ENCODE measurements at places on chromosomes 5 and 9.

DNA sequence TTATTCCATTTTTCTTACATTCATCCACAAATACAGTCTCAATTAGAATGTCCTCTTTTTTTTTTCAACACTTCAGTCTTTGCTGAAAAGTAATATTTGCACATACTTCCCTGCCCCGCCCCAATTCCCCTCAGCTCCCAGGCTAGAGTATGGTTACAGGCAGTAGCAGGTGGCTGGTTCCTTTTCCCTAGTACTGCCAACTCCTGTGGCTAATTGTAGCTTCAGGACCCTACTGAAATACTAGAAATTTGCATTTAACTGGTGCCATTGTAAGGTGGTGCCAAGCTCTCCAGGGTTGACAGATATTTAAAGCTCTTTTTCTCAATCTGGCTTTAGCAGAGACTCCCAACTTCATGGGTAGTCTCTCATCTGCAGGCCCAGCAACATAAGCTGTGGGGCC is 80.3 kb downstream of the FAM81B start:
- DNase-seq: no peak

- no peak for DNase-seq
Measured at GRCh38 chr5:110048491-110048890, 358.8 kb downstream of the MAN2A1 start.

DNA sequence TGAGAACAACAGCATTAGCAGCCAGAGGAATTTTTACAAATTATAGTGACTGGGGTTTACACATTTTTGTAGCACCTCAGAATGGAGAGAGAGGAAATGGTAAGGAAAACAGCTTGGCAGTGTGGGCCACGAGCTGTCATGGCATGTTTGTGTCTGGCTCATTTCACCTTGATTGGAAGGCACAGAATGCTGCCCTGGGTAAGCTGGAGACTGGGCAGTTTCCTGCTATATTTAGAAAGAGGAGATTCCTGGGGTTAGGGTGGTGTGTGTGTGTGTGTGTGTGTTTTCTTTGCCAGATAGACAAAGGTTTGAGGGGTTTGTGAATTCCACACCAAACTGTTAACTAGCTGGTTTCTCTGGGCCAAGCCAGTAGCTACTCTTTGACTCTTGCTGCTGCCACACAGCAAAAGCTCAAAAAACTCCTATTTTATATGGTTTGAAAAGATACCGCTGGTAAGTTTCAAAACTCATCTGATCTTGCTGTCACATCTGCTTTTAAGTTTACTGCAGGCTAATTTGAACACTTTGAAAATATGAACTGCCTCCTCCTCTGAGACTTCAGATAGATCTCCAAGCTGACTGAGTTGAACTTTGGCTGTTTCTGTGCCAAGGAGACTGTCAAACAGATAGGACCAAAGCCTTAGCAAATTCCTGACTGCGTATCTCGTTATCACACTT is 9.1 kb downstream of the ARHGAP26 start:
- DNase-seq: no peak

DNA sequence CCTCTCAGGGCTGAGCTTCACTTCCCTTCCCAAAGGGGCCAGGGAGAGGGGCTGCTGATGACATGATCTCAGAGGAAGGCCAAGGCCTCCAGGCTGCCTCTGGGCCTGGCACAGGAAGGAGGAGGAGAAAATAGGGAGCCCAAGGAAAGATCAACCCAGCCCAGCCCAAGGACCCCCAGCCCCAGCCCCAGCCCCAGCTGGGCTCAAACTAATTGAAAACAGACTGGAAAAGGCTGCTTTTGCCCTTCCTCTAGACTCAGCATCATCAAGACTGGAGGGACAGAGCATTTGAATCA is 18.3 kb upstream of the KCNIP1 start:
- no peak for DNase-seq

DNA sequence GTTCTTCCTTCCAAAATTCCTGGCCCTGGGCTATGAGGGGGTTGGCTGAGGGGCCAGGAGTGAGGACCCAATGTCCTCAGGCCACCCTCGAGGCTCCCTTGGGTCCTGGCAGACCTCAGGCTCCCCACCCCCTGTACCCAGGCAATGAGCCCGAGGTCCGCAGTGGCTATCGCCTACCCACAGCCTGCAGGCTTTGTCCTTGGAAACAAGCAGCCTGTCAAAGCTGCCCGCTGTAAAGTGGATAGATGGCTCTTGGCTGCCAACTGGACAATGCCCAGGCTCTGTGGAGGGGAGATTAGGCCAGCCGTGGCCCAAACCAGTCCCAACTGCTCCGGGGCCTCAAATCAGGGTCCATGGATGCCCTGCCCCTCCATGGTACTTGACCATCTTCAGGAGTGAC is 2.2 kb upstream of the ADGRD2 start:
- no peak for DNase-seq

GRCh38 chr5:84634256-84634655 is 249.6 kb upstream of the EDIL3 start:
- DNase-seq: no peak

DNA sequence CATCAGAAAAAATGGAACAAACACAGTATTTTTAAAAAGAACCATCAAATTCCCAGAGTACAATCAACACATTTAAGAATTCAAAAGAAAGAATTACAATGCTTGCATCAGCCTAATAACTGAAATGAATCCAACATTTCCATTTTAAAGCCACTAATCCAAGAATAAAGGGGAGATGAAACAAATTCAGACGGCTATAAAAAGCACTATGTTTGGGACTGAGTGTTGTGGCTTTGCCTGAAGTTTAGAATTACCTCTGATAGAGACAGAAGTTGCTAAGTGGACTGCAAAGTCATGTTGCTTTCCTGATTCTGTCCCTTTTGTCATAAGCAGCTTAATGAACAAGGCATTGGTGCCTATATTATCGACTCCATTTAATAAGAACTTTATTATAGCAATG is 135.4 kb upstream of the RGMB start:
- no peak for DNase-seq

DNA sequence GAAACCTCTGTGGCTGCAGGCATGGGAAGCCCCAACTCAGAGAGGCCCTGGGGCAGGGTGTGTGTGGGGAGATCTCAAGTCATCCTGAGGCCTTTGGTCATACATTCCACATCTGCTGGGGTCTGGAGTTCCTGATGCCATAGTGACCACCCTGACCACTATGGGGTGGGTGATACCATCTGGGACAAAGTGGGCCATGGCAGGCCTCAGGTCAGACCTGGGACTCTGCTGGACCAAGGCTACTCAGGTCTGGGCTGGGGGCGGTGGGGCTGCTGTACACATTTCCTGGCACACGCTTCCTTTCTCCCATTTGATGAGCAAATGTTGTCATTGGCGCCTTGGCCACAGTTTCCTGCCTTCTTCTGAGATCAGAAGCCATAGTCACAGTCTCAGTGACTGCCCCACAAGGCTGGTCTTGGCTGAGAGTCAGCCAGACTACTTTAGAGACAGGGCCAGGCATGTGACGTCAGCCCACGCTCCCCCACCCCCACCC is 15.1 kb upstream of the ACSL6 start:
- no peak for DNase-seq

- no peak for DNase-seq
Measured at GRCh38 chr9:4486176-4486575, 4.1 kb upstream of the SLC1A1 start.

- DNase-seq: no peak
Measured at GRCh38 chr9:2465921-2466460, 155.6 kb upstream of the VLDLR start.

GRCh38 chr5:179287631-179288030 is 57.6 kb downstream of the ADAMTS2 start:
- DNase-seq: no peak

DNA sequence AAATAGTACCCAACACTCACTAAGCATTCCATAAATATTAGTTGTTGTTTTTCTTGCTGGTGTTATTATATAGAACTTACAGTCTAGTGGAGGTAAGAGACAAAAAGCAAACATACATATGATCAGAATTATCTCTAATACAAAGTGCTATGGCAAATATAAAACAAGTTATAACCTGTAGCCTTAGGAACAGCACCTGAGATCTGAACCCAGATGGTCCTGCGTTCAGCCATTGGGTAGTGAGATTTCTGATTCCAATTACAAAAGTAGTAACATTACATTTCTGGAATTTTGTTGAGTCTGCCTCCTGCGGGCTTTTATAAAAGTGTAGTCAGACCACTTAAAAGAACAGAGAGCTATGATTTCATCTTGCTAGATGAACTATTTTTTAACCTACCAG is 242.9 kb upstream of the ZNF462 start:
- DNase-seq: no peak
